Stimulated activated CD8-positive, alpha-beta memory T cell treated with anti-CD3 and anti-CD28 coated beads, Interleukin-15, amount 100 ng/mL, for 1 hour (primary cell): ENCODE measurements at places on chromosomes 2 and 18.

GRCh38 chr18:61549416-61549815 lies 216.2 kb downstream of the CDH20 start:
- DNase-seq, result no peak

- DNase-seq, result no peak
These were observed 24.6 kb downstream of the AFTPH start for GRCh38 chr2:64548761-64549160.

GRCh38 chr2:314561-315336 lies 26.9 kb upstream of the ALKAL2 start:
- DNase-seq, result no peak

- DNase-seq, result no peak
These were observed 120.5 kb downstream of the GULP1 start for GRCh38 chr2:188412190-188412589.

DNA sequence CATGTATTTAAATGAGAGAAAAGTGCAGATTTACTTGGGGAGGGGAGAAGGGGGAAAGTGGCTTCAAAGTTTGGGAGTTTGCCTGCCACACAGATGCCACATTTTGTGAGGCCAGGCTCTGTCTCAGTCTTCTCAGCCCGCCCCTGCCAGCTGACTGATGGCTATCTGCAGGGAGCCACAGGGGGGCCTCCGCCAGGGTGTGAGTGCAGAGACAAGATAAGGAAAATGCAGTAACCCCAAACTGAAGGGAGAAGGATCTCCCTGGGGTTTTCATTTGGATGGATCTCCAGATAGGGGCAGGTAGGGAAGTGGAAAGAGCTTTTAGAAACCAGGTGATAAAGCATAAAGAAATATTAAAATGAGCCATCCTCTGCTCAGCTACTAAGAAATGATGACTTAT lies 128.8 kb downstream of the ZNF521 start:
- no peak for DNase-seq

DNA sequence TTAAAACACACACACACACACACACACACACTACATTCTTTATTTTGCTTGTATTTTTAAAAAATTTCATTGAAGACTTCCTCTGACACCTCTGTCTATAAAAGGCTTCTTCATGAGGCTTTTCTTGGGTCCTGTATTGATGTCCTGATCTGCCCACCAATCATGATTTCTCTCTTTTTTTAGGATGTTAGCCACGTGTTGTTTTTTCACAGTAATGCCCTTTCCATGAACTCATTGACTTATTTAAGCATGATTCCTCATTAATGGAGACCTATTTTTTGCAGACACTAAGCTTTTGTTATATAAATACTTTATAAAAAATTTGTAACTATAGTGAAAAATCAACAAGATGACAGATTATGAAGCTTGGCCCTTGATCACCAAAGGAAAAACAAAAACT lies 173.8 kb upstream of the CNTNAP5 start:
- DNase-seq, result no peak

DNA sequence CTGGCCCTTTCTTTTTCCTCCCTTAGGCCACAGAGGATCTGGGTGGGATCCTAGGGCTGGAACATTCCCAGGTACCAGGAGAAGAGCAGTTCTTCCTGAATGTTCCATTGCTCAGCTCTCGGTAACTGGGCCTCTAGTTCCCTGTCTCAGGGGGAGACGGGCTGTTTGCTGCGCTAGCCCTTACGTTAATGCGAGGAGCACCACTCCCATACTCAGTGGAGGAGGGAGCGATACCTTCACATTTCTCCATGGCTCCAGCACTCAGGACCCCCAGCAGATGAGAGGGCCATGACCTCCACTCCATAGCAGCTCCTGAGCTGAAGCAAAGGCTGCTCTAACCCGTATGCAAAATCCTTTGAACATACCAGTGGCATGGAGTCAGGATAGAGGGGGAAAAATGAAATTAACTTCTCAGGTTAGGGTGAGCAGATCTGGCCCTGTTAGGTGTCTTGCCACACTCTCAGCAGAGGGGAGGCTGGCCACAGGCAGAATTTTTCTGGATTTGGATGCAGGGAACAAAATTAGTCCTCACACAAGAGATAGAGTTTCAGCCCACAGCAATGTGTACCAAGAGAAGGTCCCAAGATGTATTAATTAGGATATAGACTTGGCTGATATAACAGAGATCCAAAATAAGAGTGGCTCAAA lies 206.7 kb downstream of the ZFP36L2 start:
- DNase-seq, result no peak

- DNase-seq, result no peak
These were observed 11.2 kb downstream of the KIAA2012 start for GRCh38 chr2:202084265-202084664.

GRCh38 chr2:236883819-236884218 lies 201.9 kb upstream of the COPS8 start:
- no peak for DNase-seq

GRCh38 chr2:128591022-128591860 lies 272.6 kb upstream of the HS6ST1 start:
- no peak for DNase-seq

DNA sequence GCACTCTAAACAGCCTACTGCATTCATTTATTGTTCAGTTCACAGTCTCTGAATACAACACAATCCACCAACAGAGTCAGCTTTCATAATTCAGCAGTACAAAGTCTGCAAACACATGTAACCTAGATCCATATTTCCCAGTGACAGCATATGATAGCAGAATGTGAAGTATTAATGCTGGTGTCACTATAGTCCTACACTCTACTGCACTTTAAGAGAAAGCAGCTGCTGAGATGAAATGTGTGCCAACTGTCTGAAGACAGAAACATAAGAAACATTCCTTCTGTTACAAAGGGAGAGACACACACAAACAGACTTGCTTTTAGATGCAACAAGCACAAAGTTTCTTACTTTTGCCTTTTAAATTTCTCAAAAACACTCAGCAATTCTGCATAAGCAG lies 441.8 kb downstream of the ZEB2 start:
- no peak for DNase-seq

DNA sequence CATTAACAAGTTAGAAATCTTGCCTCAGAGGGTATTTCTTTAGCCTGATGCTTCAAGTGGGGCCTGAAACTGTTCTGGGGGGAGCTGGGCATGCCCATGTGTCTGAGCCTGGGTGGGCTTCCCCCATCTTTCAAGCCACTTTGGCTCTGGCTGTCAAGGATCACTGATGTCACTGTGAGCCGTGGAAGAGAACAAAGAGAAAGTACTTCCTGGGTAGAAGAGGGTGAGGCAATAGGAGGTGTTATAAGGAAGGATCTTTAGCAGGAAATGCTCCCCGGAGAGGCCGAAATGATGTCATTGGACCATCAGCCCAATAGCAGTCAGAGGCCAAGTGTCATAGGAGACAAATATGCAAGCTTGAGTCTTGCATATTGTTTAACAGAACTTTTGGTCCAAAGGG lies 228.4 kb upstream of the MEX3C start:
- DNase-seq, result no peak

GRCh38 chr2:126635736-126636135 lies 20.2 kb upstream of the GYPC start:
- DNase-seq, result no peak

GRCh38 chr18:35511833-35512232 lies 14.1 kb upstream of the INO80C start:
- no peak for DNase-seq

- DNase-seq, result no peak
These were observed 75.3 kb downstream of the CCDC148 start for GRCh38 chr2:158381205-158381604.

DNA sequence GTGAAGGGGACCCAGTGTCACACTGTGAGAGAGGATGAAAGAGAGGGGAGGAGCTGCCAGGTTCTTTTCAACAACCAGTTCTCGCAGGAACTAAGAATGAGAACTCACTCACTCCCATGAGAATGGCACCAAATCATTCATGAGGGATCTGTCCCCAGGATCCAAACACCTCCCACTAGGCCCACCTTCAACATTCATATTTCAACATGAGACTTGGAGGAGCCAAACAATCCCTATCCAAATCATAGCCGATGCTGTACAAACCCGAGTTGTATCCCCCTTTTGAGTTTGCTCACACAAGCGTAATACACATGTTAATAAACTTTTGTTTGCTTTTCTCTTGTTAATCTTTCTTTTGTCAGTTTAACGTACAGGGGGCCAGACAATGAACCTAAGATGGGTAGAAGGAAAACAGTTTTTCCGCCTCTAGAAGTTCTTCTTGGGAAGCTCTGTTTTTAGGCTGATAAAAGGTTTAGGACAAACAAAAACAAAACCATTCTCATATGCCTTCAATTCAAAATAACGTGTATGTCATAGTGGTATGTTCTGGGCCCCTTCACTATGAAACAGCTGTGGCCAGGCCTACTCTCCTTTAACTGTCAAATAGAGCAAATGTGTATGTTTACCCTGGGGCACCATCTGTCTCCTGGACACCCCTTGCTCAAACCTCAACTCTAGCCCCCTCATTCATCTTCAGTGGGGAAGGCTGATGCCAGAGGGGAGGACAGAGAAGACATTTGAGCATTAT lies 9.1 kb upstream of the TMEM37 start:
- no peak for DNase-seq

DNA sequence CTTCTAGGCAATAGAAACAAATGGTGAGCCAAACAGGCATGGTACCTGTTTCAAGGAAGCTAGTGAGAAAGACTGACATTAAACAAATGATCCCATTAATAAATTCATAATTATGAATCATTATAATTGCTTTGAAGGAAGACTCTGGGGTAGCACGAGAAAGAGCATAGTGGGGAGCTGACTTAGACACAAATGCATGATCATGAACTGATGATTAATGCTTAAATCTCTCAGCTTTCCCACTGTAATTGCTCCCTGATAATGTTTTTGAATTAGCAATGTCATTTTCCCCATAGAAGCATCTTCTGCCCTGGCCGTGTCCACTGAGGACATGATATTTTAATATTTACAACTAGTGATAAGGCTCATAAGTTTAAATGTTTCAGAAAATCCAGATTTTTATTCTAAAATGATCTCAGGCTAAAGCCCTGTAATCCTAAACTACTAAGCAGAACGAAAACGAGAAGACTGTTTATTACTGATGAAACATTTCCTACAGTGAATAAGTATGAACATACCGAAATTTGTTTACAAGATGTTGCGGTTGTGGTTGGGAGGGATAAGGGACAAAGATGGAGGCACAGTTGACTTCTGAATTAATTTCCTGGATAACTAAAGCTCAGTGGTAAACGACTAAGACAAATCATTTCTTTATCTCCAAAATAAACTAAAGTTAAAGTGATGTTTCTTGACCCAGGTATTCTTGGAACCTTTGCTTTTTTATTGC lies 47.3 kb upstream of the TACR1 start:
- DNase-seq, result no peak

DNA sequence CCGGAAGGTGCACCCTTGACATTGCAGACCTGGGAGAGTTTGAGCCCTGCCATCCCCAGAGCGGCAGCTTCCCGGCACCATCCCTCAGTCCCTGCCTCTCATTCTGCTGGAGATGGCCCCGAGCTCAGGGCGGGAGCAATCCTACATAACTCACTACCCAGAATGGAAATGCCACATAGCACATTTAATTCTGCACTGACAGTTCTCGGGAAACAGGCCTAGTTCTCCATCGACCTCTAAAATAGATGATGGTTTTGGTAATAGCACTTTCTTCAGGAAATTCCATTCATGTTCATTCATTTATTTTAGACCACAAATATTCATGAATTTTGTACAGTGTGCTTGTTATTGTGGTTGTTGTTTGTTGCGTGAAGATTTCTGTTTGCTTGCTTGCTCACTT lies 92.9 kb upstream of the SLC14A2 start:
- no peak for DNase-seq

DNA sequence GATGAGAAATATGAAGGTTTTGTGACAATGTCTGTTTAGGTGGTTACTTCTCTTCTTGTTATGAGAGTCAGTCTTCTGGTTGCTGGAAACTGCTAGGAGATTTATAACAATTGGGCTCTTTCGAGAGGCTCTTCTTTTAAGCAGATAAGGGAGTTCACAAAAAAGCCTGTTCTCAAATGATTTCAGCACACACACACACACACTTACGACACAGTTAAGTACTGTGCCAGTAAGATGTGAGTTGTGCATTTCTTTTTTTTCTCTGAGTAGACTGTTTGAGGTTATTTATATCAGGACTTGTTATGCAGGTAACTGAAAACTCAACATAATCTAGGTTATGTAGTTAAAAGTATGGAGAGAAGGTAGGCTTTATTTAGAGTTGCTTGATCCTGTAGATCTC lies 49.8 kb downstream of the MSH2 start:
- DNase-seq, result no peak

GRCh38 chr2:80071941-80072340 lies 232.6 kb downstream of the LRRTM1 start:
- no peak for DNase-seq

- no peak for DNase-seq
These were observed 125.8 kb upstream of the ZNF804A start for GRCh38 chr2:184472481-184472880.

GRCh38 chr2:24779116-24779515 lies 14.1 kb downstream of the PTRHD1 start:
- no peak for DNase-seq

GRCh38 chr18:40348196-40348595 lies 1606.8 kb upstream of the PIK3C3 start:
- no peak for DNase-seq

DNA sequence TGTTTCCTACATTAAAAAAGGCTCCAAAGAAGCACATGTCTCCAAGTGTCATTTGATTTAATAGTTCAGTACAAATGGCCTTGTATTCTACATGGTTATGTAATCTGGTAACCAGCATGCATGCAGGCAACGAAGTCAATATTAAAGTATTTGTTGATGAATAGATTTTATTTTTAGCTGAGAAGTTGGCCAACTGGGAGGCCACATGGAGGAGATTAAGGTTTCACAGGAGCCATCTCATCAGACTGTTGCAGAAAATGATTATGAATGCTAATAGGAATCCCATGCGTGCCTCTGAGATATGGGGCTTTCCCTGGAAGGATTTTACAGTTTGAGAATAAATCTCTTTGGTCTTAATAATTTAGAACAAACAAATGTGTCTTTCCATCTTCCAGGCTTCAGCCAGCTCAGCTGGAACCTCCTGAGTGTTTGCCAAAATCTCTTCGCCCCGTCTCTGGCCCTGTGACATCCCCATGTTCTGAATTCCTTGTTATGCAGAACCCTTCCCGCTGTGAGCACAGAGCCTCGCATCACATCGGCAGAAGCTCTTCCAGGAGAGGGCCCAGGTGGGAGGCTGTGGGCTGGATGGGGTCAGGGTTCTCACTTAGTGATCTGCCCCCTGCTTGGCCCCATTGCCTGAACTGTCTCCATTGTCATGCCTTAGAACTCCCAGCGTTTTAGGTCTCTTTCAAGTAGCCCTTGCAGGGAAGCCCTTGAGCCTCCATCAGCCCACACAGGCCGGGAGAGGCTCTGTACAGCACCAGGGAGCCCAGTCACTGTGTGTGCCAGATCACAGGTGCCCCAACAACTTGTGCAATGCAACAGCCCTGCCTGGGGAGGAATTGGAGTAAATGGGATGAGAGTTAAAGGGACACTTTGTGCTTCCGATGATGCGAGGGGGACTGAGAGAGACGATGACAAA lies 190.5 kb upstream of the TWIST2 start:
- DNase-seq, result no peak
